ENCODE measurements at places on chromosomes 2 and 18. TPM values are rescaled to one million over a fixed set of nuclear protein-coding genes. Genes with fewer than 3 reads are reported as not detected.

DNA sequence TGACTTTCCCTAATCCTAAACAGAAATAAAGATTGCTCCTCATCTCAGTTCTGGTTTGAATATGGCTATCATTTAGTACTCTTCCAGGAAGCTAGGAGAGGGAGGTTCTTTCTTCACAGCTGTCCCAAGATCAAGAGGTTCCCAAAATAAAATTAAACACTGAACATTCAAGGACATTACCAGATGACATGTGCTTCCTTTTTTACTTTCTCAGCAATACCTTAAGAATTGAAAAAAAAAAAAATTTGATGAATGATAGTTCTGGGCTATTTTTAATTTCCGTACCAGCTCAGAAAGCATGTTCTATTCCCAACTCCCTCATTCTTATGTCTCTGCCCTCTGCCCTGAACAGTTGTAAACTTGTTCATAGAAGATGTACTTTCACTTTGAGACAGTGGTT, 61.7 kb upstream of the MYL1 start:
- DNase-seq = no peak

The CFC1 gene
- total RNA-seq = 0.52 TPM

DNA sequence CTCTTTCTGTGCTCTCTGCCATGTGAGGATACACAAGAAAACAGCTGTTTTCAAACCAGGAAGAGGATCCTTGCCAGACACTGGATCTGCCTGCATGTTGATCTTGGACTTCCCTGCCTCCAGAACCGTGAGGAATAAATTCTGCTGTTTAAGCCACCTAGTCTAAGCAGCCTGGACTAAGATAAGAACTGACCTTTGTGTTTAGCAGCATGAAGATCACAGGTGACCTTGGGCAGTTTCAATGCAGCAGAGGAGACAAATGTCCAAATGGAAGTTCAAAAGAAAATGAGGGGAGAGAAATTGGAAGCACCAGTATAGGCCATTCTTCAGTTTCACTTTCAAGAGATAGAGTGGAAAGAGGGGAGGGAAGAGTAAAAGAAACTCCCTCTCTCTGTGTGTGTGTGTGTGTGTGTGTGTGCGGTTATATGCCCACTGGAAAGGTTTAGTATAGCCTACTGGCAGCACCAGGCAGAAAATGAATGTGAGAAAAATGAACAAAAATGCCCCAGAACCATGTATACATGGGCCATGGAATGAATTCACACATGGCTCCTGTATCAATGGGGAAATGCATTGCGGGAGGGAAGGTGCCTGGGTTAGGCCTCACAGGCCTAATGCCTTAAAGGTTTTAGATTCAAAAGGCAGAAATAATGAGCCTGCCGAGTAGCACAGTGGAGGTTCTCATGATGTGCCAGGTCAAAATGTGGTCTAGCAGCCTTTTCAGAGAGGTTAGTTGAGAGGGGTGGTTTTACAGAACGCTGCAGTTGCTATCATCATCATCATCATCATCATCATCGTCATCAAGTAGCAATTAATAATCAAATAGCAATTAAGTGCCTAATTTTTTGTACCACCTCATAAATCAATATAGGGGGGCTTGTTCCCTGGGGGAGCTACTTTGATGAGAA, 1.1 kb upstream of the CERS6 start:
- DNase-seq = no peak

The LINC00305 gene
- total RNA-seq = not detected

The RAB3GAP1 gene
- 29.7 TPM for total RNA-seq

The LRP1B gene
- 0.26 TPM for total RNA-seq

DNA sequence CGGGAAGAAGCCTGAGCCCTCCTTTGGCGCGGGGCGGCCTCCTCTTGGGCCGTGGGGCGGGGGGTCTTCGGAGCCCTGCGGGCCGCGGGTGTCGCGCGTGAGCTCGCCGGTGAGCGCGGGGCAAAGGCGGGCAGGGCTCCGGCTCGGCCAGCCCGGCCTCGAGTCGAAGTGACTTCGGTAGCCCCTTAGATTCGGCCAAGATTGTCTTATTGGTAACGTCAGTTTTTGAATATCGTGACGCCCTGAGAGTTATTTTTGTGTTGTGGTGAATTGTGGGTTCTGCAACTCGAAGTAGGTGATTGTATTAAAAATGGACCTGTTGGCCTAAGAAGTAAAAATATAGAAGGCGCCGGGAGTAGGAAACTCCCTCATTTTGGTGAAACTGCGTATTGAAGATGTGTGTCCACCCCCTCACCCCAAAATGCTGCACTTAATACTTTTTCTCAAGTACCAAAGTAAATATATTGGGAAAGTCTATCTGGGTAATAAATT, 669 bp downstream of the MARCHF7 start:
- no peak for DNase-seq

DNA sequence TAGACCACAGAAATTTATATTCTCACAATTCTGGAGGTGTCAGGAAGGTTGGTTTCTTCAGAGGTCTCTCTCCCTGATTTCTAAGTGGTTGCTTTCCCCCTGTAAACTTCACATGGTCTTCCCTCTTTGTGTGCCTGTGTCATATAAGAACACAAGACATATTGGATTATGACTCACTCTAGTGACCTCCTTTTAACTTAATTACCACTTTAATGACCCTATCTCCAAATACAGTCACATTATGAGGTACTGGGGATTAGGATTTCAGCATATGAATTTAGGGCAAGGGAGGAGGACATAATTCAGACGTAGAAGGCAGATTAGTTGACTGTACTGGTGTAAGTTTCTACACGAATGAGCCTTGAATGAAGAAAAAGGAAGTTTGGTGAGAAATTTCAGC, 38.2 kb upstream of the EPHA4 start:
- DNase-seq = no peak

GRCh38 chr2:136239079-136239685, 121.2 kb upstream of the CXCR4 start:
- DNase-seq = no peak

The HOXD1 gene
- total RNA-seq = not detected

Measured in H7 (cell line).